Upper lobe of left lung (tissue), 6 donors: ENCODE measurements at places on chromosomes 12 and 14. TPM values are rescaled to one million over a fixed set of nuclear protein-coding genes. Genes with fewer than 3 reads are reported as not detected.

DNA sequence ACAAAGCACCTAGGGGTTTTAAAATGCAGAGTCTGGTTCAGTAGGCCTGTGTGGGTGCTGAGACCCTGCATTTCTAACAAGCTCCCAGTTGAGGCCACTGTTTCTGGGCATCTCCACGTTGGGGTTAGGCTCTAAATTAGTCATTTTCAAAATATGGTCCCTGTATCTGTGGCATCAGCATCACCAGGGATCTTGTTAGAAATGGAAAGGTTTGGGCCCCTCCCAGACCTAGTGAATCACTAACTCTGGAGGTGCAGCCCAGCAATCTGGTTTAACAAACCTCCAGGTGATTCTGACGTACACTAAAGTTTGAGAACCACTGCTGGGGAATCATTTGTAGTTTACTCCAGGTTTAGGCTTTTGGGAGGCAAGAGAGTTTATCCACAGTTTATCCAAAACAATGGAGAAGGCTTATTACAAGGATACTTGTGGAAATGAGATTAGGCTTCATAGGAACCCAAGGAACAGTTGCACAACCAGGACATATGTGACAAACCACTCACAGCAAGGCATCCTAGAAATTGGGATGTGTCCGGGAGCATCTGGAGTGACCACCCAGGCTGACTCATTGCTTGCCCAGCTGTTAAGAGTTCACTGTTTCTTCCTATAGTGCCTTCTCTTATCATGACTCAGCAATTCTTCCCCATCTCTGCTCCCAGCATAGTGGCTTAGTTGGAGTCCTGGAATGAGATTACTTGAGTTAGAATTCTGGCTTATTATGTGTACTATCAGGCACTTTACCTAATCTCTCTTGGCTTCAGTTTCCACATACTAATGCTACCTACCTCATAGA lies 71.6 kb upstream of the STXBP6 start:
- H3K36me3 ChIP-seq, result no peaks in the 10 kb centered on the region
- H3K4me3 ChIP-seq, result no peak overlapping the region
- no peak for DNase-seq
- no peaks in the 10 kb centered on the region for H3K4me1 ChIP-seq

GRCh38 chr14:98914942-98915341 lies 357.1 kb downstream of the BCL11B start:
- no peak overlapping the region for H3K27ac ChIP-seq
- no peak for DNase-seq
- no peaks in the 10 kb centered on the region for H3K27me3 ChIP-seq
- H3K4me3 ChIP-seq, result no peak overlapping the region
- H3K36me3 ChIP-seq, result no peaks in the 10 kb centered on the region

The DTX1 gene
- total RNA-seq, result under 0.01 TPM

- no peak for DNase-seq
- no peak overlapping the region for H3K27ac ChIP-seq
- no peaks in the 10 kb centered on the region for H3K27me3 ChIP-seq
- no peaks in the 10 kb centered on the region for H3K36me3 ChIP-seq
Measured at GRCh38 chr14:96268431-96269358, 12.7 kb downstream of the BDKRB1 start.

The KCNMB4 gene
- 6.9 TPM for total RNA-seq

The TMEM119 gene
- total RNA-seq, result 16.8 TPM

DNA sequence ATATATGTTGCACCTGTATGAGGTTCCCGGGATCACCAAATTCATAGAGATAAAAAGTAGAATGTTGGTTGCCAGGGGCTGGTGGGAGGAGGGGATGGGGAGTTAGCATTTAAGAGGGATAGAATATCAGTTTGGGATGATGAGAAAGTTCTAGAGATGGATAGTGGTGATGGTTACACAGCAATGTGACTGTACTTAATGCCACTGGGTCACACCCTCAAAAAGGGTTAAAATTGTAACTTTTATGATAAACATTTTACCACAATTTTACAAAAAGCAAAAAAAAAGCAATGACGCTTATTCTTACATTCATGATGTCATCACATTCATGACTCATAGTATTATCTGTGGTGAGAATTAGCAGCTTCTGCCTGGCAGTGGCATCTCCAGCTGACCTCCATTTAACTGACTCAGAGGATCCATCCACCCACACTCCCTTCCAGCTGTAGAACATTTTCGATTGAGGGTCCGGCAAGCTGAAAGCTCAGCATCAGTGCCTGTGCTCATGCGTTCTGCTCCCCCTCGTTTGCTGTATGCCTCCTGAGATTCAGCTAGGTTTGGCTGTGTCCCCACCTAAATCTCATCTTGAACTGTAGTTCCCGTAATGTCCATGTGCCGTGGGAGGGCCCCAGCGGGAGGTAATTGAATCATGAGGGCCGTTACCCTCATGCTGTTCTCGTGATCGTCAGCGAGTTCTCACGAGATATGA lies 64.8 kb upstream of the TMEM260 start:
- H3K27me3 ChIP-seq, result no peaks in the 10 kb centered on the region
- no peaks in the 10 kb centered on the region for H3K36me3 ChIP-seq
- H3K4me3 ChIP-seq, result no peak overlapping the region
- no peaks in the 10 kb centered on the region for H3K4me1 ChIP-seq

The POLE2 gene
- 2.1 TPM for total RNA-seq

DNA sequence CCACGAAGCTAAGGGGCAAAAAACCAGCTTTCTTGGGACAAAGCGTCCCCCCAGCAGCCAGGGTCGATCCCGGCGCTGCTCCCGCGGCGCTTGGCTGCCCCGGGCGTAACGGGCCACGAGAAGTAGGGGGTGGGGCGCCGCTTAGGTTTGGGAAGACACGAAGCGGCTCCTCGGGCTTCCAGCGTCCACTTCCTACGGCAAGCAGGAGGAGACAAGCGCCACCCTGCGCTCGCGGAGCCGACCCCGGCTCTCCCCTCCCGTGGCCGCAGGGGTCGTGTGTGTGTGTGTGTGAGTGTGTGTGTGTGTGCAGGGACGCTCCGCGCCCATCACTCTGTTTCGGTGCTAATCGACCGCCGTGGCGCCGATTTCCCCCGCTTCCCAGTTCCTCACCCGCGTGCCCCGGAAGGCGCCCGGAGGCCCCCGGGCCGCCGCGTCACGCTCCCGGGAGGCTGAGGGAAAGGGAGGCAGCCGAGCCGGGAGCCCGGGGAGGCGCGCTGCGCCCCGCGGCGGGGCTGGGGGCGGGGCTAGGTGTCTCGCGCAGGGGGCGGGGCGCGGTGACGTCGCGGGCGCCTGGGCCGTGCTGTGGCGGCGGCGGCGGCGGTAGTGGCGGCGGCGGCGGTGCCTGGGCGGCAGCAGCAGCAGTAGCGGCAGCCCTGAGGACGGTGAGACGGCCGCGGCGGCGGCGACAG lies at the start of gene ERC1:
Gene ERC1, plus strand, starts transcription at position 563 of the 689 bp plus-strand sequence. CDS start 36,681 bp downstream, outside the sequence.
- H3K4me1 ChIP-seq, result peaks cover 35% of the 10 kb centered on the region
- DNase-seq, result peak; percentile 93
- H3K27me3 ChIP-seq, result no peaks in the 10 kb centered on the region
- peak within 1 kb of the TSS; percentile 99 for H3K27ac ChIP-seq
- peak within 1 kb of the TSS; percentile 77 for H3K4me3 ChIP-seq
- H3K36me3 ChIP-seq, result no peaks in the 10 kb centered on the region

GRCh38 chr12:84599539-84599938 lies 313.1 kb downstream of the SLC6A15 start:
- H3K27me3 ChIP-seq, result no peaks in the 10 kb centered on the region
- H3K4me3 ChIP-seq, result no peak overlapping the region
- H3K36me3 ChIP-seq, result no peaks in the 10 kb centered on the region

- no peaks in the 10 kb centered on the region for H3K27me3 ChIP-seq
- H3K27ac ChIP-seq, result no peak overlapping the region
- no peaks in the 10 kb centered on the region for H3K36me3 ChIP-seq
- no peak overlapping the region for H3K4me3 ChIP-seq
- no peak for DNase-seq
Measured at GRCh38 chr12:128069359-128069997, 197.5 kb upstream of the TMEM132C start.

The SLC38A4 gene
- 0.60 TPM for total RNA-seq

DNA sequence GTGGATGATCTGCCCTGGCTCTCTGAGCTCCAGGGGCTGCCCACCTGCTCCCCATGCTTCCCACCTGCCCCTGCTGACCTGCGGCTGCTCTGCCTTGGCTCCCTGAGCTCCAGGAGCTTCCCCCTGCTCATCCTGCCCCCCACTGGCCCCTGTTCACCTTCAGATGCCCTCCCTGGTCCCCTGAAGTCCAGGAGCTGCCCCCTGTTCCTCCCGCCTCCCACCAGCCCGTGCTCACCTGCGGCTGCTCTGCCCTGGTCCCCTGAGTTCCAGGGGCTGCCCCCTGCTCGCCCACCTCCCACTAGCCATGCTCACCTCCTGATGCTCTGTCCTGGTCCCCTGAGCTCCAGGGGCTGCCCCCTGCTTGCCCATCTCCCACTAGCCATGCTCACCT lies 219.7 kb downstream of the TMEM121 start:
- H3K4me1 ChIP-seq, result no peaks in the 10 kb centered on the region
- no peaks in the 10 kb centered on the region for H3K27me3 ChIP-seq
- H3K27ac ChIP-seq, result no peak overlapping the region

The KRT83 gene
- total RNA-seq, result not detected

DNA sequence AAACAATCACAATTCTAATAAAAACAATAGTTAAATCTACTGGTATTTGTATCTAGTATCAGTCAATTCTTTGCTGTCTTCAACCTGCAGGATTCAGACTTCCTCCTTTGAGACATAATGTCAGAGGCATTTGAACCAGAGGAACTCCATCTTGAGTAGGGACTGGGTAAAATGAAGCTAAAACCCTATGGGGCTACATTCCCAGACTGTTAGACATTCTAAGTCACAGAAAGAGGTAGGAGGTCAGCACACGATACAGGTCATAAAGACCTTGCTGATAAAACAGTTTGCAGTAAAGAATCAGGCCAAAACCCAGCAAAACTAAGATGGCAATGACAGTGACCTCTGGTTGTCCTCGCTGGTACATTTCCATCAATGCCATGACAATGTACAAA lies 48.2 kb upstream of the MAP3K9 start:
- H3K4me3 ChIP-seq, result no peak overlapping the region
- no peaks in the 10 kb centered on the region for H3K4me1 ChIP-seq
- H3K27me3 ChIP-seq, result no peaks in the 10 kb centered on the region
- H3K36me3 ChIP-seq, result no peaks in the 10 kb centered on the region
- DNase-seq, result no peak

The CRACR2A gene
- 7.5 TPM for total RNA-seq

DNA sequence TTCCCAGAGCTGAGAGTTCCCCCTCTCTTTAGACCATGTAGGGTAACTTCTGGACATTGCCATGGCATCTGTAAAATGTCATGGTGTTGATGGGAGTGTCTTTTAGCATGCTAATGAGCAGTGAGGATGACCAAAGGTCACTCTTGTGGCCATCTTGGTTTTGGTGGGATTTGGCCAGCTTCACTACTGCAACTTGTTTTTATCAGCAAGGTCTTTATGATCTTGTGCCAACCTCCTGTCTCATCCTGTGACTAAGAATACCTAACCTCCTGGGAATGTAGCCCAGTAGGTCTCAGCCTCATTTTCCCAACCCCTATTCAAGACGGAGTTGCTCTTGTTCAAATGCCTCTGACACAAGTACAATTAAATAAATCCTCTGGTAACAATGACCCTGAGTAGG lies 244.4 kb downstream of the NEDD1 start:
- H3K27ac ChIP-seq, result no peak overlapping the region
- no peaks in the 10 kb centered on the region for H3K4me1 ChIP-seq
- H3K27me3 ChIP-seq, result no peaks in the 10 kb centered on the region
- H3K4me3 ChIP-seq, result no peak overlapping the region

The AICDA gene
- not detected for total RNA-seq

DNA sequence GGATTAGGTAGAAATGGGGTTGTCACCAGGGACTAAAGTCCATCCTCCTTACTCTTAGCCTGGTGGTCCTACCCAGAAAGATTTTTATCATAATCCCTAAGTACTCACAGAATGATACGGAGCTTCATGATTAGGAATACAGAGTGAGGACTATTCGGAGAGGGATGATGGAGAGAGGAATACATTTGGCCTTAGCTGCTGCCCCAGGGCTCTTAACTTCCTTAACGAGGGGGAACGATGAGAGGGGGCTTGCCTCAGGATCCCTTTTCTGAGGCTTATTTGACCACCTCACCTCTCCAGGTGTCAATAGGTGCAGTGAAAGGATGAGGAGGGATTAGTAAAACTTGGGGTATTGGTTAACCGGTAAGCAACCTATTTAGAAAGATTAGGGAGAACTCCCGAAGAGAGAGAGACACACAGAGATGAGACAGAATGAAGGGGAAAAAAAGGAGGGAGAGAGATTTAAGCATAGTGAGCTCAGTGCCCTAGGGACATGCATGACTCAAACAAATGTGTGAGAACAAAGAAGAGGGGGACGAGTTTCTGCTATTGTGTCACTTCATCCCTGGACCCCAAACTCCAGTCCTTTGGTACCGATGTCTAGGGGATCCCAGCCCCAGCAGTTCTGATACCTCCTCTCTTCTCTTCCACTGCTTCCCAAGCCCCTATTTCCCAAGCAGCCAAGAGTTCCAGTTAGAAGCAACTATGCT lies 1.1 kb downstream of the NFE2 start:
- peak overlapping the region; percentile 32 for H3K4me3 ChIP-seq
- no peaks in the 10 kb centered on the region for H3K27me3 ChIP-seq
- peaks cover 23% of the 10 kb centered on the region for H3K4me1 ChIP-seq
- DNase-seq, result no peak
- peak overlapping the region; percentile 74 for H3K27ac ChIP-seq

DNA sequence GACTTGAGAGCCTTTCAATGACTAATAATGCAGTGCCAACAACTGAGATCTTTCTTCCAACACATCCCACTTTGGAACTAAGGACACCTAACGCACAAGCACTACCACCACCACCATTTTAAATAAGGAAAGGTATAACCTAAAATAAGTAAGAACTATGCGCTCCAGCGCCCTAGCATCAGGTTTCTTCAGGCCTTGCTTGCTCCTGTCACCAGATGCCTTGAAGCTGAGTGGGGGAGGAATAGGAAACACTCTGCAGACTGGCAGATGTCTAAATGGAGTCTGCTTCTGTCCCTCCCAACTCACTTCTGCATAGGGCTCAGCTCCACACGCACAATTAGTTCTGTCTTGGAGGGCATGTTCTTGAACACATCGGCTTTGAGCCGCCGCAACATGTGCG lies 15.1 kb downstream of the CHD4 start:
- no peak for DNase-seq
- no peaks in the 10 kb centered on the region for H3K4me1 ChIP-seq
- peaks cover 81% of the 10 kb centered on the region for H3K36me3 ChIP-seq
- no peak overlapping the region for H3K4me3 ChIP-seq
- no peaks in the 10 kb centered on the region for H3K27me3 ChIP-seq

DNA sequence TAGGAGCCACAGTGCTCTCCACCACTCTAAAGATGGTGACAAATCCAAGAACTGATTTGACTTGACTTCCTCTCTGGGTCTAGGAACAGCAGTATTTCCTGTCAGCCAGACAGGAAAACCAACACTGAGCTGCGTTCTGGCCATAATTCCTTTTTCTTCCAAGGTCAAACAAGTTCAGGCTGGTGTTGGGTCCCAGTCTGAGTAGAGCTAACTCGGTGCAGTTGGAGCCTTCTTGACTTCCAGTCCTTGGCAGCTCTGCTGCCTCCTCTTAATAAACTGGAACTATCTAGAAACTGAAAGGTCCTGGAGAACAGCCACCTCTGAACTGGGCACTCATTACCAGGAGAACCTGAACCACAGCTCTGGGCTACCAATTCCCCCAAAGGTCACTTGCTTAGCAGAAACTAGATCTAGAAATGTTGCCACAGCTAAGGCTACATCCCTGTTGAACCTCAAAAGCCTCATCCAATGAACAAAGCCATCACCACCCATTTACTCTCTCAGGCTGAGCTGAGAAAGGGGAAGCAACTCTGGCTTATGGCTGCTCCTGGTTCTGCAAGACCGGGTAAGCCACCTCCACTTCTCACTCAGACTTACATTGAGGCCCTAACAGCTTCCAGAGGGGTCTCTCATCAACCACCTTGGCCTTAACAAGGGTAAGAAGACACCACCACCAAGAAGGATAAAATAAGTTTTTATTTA lies 27.7 kb downstream of the MAX start:
- H3K4me1 ChIP-seq, result peaks cover 33% of the 10 kb centered on the region
- no peak for DNase-seq
- H3K4me3 ChIP-seq, result no peak overlapping the region
- H3K27ac ChIP-seq, result peak overlapping the region; percentile 36
